ENCODE measurements at places on chromosomes 1 and 21.

DNA sequence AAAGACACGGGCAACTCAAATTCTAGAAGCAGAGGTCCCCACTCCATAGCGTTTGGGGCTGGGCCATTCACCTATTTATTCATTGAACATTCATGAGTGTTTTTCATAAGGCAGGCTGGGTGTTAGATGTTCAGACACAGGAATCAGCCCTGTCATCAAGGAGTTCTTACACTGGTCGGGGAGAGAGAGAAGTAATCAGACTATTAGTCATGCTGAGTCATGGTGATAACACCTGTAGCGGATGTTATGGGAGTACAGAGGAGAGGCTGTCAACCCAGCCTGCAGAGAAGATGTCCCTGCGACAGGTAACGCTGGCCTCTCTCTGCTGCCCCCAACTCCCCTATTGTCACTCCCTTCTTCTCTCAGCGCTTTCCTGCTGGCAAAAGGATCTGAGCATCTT, 17.2 kb downstream of the LY9 start:
- DNase-seq: no peak

DNA sequence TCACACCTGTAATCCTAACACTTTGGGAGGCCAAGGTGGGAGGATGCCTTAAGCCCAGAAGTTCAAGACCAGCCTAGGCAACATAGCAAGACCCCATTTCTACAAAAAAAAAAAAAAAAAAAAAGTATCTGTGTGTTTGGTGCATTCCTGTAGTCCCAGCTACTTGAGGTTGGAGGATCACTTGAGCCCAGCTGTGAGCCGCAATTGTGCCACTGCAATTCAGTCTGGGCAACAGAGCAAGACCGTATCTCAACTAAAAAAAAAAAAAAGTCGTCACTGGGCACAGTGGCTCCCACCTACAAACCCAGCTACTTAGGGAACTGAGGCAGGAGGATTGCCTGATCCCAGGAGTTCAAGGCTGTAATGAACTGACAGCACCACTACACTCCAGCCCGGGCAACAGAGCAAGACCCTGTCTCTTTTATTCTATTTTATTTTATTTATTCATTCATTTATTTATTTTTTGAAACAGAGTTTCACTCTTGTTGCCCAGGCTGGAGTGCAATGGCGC, 8.6 kb upstream of the EIF4G3 start:
- no peak for DNase-seq

GRCh38 chr1:192601143-192601542, 25.6 kb downstream of the RGS1 start:
- DNase-seq: no peak

DNA sequence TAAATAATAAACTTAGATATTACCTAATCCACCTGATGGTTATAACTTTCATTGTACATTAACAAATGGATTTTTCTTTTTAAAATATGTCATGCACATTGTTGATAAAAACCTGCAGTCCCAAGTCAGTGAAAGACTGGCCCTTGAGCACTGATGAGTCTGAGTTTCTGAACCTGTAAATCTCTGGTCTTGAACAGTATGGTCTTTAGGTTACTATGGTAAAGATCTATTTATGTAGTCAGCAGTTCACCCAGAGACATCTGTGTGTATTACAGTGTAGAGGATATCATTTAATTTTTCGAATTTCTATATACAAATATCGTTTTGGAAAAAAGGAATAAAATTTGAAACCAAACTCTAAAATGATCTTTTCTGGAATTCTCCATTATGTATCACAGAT, 30.4 kb upstream of the SCYL3 start:
- no peak for DNase-seq

- no peak for DNase-seq
These were observed 639 bp downstream of the NUP133 start for GRCh38 chr1:229507502-229507901.

- no peak for DNase-seq
These were observed 917 bp downstream of the RAP1A start for GRCh38 chr1:111620441-111620971.

DNA sequence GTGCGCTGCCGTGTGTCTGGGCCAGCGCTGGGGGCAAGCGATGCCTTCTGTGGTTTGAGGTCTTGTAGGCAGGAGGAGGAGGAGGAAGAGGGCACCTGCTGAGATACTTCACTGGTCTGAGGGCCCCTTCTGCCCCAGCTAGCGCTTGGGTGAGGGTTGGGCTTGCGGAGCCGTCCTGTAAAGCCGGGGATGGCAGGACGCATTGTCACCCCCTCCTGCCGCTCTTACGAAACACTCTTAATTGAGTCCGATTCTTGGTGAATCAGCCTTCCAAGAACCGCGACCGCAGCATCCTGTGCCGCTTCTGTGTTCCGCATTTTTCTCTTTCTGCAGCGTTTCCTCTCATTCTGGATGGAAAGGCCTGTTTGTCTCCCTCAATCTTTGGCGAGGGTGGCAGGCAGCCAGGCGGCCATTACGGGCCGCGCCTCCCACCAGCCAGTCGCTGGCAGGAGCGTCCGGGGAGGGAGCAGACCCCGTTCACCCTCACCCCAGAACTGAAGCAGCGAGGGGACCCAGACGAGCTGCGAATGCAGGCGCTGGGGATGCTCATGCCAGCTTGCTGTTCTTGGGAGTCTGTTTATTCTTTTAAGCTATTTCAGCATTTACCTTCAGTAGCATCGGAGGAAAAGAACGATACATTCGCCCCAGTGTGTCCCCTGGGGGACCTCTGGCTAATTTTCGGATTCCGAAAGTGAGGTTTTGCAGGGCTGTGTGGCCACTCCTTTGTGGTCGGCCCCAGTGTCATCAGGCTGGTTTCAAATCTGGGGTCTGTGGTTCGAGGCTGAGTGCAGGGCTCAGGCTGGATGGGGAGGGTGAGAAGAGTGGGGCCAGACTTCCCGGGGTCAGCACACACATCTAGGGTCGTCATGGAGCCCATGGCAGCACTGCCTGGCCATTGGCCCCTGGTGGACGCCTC, 62.7 kb downstream of the SKI start:
- DNase-seq: peak; percentile 70

DNA sequence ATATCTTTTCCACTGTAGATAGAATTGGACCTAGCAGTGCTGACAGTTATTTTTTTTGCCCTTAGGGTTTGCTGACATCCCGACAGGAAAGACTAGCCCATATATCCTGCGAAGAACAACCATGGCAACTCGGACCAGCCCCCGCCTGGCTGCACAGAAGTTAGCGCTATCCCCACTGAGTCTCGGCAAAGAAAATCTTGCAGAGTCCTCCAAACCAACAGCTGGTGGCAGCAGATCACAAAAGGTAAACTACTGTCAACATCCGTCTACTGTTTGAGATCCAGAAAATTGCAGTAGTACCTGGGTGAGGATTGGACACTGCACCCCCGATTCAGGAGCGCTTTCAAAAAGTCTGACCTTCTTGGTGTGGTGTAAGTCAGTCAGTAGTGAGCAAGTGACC, 55.8 kb downstream of the CENPF start:
- no peak for DNase-seq

DNA sequence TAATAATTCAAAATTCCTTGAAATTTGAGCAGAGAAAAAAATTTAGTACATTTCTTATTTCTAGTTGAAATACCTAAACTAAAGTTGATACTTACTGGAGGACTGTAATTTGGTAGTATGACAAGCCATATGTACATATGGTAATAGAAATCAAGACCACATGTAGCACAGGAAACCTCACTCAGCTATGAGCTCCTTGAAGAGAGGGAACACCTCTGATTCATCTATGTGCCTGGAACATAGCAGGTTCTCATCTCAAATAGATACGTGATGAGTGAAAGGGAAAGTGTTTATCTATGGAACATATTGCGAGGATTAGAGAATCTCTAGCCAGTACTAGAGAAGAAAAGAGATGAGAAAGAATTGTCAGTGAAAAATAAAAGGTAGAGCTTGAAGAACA, 47.9 kb upstream of the GNG4 start:
- DNase-seq: no peak

- no peak for DNase-seq
These were observed 34.7 kb upstream of the COL6A2 start for GRCh38 chr21:46063227-46063626.

GRCh38 chr1:189158155-189158554, 1319.5 kb downstream of the BRINP3 start:
- no peak for DNase-seq

DNA sequence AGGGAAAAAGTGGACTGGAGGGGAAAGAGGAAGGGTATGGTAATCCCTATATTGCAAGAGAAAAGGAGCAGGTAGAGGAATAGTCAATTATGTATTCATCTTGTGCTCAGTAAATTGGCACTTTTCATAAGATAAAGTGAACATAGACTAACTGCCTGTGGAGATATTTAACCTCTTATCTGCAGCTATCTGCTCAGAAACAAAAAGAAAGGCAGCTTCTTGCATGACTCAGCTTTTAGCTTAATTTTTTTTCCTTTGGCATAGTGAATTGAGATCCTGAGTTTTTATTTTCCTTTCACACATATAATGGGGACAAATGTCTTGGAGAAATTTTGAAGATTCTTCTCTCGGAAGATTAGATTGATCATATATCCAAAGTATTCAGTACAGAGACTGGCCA, 127.6 kb upstream of the F3 start:
- no peak for DNase-seq

DNA sequence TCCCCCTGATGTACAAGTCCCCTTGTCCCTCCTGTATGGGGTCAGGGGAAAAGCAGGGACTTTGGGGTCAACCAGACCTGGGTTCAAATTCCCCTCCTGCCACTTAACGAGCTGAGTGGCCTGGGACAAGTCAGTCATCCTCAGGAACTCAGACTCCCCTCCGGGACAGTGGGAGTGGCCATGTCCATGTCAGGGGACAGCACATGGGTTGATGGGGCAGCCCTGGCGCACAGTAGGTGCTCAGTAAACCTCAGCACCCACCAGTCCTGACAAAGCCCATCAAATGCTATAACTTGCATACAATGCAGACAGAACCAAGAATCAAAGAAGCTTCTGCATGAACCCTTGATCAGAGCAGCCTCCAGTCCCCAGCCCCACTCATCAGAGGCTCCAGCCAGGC, 30.0 kb downstream of the MATN1 start:
- DNase-seq: no peak

DNA sequence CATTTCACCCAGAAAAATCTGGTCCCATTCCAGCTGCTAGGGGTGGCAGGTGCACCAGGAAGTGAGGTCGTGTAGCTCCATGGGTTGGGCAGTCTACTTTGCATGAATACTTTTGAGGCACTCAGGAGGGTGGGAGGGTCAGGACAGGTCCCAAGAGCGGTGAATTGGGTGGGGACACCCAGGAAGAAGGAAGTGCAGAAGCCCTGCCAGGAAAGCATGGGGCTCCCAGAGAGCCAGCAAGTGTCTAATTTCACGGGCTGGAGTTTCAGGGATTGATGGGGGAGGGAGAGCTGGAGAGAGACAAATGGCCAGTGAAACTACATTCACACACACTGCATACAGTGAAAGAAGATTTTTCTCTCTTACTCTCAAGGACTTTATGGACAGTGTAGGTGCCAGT, 137.8 kb downstream of the GALNT2 start:
- DNase-seq: no peak

DNA sequence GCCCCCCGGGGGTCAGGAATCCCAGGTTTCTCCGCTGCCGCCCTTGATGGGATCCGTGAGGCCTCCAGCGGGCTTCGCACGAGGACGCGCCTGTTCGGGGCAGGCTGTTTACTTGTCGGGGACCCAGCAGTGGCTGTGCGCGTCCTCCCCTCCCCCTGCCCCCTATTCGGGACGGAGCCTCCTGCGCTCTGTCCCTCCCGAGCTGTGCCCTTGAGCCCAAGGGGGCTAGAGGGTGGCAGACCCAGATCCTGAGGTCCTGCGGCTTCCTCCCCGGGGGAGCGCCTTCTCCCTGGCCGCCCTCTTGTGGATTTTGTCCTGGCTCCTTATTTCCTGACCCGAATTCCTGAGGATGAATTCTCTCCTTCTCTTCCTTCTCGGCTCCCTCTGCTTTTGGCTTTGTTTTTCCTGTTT, 38.4 kb downstream of the PIK3CD start:
- DNase-seq: no peak

DNA sequence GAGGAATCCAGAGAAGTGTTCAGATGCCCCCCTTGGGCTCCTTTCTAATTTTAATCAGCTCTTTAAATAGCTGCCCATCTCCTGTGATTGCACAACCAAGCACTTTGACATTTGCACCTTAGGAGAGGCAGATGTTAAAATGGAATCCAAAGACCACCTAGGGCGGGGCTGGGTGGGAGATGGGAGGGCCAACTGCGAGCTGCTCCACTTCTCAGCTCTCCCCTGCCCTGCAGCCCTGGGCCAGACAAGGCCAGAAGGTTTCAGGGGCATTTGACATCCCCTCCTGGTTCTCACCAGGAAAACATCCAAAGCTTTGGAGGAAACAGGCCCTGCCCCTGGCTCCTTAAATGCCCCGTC, 106.9 kb downstream of the DHRS3 start:
- DNase-seq: no peak

- no peak for DNase-seq
These were observed 5.7 kb downstream of the DNAJC11 start for GRCh38 chr1:6695868-6696267.

- no peak for DNase-seq
These were observed 303.6 kb downstream of the PRDM2 start for GRCh38 chr1:14003552-14003951.

GRCh38 chr21:34865400-34866241, 183.5 kb downstream of the RUNX1 start:
- DNase-seq: no peak

- no peak for DNase-seq
These were observed 138.3 kb upstream of the ETS2 start for GRCh38 chr21:38667291-38667870.

DNA sequence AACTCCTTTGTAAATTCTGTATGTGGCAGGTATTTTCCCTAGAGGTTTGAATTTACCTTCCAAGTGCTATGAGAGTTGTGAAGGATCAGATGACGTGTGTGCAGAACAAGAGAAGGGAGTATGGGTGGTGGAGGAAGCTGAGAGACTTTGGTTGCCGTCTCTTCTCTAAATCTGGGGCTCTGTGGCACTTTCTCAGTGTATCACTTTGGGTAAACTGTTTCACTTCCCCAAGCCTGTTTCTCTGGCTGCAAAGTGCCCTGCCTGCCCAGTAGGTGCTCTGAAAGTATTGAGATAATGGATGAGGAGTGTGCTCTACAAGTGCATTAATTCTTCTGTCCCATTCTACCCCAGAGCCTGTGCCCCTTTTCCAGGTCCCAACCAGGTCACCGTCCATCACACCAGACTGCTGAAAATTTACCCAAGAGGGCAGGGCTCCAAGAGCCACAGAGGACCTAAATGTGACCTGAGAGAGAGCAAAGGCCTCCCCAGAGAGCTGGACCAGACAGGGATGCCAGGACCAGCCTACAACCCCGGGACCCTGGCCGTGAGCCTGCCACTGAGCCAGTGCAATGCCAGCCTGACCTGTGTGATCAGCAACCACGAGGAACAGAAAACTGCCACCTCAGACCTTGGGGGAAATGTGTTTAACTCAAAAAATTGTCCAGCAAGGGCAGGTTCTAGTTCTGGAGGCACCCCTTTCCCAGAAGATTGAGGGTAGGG, 131.6 kb upstream of the ETV3 start:
- DNase-seq: no peak

DNA sequence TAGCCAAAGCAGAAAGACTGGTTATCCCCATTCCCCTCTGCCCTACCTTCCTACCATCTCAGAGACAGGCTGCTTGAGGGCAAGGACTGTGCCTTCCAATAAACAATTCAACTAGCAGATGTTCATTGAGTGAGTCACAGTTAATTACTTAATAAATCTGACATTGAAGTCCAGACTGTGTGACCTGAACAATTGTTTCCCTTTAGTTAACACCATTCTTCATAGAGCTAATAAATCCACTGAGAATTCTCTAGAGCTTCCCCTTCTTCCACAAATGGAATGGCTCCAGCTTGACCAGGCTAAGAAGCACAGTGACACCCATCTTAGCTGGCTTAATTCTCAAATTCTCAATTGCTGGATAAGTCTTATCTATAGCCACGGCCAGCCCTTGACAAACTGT, 61.9 kb upstream of the GJA5 start:
- peak; percentile 27 for DNase-seq
